NCI-H460 (cell line): ENCODE measurements at places on chromosomes 5 and 9.

DNA sequence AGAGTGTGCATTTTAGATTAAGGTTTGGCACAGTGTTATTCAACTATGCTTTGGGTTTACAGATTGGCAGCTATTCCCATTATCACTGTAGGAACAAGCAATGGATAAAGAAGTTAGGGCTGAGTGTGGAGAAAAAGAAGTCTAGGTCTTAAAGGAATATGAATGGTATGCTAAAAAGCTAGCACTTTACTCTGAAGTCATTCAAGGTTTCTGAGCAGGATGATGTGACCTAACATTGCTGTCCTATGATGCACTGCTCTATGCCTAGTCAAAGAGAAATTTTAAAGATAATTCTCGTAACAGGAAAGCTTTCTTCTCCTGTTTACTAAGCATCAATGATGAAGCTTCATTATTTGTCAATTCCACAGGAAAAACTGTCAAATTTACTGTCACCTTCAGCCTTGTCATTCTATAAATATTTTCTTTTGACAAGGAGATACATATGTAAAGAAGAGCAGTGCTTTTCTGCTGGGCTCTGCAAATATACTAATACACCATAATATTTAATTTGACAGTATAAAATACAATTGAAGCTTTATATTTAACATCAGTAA is 476.1 kb upstream of the PTPRD start:
- DNase-seq = no peak

GRCh38 chr9:13814647-13815400 is 499.1 kb downstream of the NFIB start:
- DNase-seq = no peak

DNA sequence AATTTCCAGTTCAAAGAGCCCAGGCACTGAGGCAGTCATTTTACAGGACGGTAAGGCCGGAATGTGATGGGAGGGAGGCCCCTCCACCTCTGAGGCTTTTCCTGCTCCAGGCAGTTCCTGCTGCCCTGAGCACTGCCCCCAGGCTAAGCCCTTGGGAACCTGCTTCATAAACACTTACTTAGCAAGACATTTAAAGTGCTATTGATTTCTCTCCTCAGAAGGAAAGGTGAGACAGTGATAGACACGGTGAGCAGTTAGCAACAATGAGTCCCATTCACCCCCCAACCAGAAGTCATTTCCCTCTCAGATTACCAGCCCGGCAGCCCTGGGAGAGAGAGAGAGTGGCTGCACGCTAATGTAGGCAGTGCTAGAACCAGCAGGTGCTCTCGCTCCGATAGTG is 462.5 kb downstream of the SPOCK1 start:
- no peak for DNase-seq

- no peak for DNase-seq
Observed at GRCh38 chr5:82656341-82656761, 378.2 kb upstream of the RPS23 start.

GRCh38 chr9:37311938-37312708 is 110.4 kb upstream of the GRHPR start:
- no peak for DNase-seq

DNA sequence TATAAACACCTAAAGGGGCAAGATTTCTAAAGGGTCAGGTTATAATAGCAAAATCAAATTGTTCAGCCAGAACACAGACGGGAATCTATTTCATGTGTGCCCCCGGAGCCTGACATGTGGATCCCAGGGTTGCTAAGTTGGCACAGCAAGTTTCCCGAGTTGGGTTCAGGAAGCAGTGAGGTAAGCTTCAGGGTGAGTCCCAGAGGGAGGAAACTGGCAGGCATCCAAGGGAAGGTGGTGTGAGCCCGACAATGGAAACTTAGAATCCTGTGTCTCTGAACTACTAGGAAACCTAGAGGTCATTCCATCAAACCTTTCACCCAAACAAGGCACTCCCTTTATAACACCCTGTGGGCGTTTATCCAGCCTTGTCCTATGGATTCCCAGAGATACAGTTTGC is 98.4 kb downstream of the ADRB2 start:
- DNase-seq = no peak

DNA sequence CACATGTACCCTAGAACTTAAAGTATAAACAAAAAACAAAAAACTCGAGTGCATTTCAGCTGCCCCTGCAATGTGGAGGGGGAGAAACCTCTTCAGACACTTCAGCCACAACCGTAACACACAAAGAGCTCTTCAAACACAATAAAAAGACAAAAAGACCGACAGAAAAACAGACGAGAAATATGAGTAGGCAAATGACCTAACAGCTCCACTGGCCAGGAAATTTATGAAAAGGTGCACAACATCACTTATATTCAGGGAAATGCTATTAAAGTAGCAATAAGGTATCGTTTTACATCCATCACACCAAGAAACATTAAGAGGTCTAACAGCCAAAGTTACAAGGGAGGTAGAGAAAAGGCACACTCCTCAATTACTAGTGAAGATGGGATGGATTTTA is 6.2 kb downstream of the ZBED3 start:
- no peak for DNase-seq

DNA sequence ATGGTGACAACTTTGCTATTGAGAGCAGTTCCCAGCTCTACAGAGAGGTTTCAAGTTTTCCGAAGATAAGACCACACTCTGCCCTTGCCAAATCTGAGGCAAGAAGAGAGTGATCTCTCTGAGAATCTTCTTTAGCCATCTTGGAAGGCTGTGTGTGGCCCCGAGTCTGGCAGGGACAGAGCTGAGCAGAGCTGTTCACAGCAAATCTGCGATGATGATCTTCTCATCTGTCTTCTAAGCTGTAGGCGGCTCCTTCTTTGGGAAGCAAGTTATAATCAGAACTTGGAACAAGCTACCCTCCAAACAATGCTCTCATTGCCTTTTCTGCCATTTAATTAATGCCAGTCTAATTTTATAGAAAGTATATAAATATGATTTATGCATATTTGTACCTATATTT is 379.0 kb upstream of the MEF2C start:
- DNase-seq = no peak

GRCh38 chr5:89065919-89066318 is 182.9 kb upstream of the MEF2C start:
- no peak for DNase-seq

GRCh38 chr9:132488626-132489025 is 78.6 kb downstream of the CFAP77 start:
- no peak for DNase-seq

- DNase-seq = no peak
Observed at GRCh38 chr9:101620452-101620851, 25.7 kb upstream of the PPP3R2 start.

GRCh38 chr5:82413302-82414040 is 135.3 kb upstream of the RPS23 start:
- no peak for DNase-seq

DNA sequence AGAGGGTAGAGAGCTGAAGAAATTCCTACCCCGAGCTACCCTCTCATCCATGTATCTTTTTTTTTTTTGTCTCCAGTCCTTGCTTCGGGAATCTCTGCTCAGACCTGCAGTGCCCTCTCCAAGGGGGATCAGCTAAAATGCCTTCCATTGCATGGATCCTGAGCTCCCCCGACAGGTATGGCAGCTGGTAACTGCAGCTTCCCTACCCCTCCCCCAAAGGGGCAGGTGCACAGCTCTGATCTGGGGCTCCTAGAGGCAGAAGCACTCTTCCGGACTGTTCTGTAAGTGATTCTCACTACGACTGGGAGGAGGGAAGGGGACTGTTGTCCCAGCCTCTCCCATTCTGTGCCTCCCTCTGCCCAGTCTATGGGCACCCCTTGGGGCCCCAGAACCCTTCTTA is 169.6 kb downstream of the MELK start:
- no peak for DNase-seq

DNA sequence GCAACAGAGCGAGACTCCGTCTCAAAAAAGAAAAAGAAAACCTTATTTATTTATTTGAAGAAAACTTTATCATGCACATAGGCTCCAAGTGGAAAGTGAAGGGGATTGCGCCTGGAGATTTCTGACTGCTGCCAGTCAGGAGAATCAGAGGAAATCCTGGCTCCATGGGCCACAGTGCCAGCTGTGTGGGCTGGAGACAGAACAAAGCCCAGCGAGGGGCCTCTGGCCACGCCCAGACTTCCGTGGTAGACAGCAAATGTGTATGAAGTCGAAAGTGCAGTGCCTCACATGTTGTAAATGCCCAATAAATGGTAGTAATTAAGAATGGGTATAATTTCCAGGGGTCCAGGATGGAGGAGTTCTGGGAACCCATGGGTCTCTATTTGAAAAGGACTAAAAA is 75.8 kb upstream of the WWC1 start:
- DNase-seq = no peak

- no peak for DNase-seq
Observed at GRCh38 chr5:180644129-180644824, 5.1 kb downstream of the FLT4 start.

GRCh38 chr9:35658137-35658967 is at the start of gene CCDC107:
CCDC107 (plus strand) TSS chr9:35658292; CDS start chr9:35658380, 88 bp downstream.
- peak; percentile 72 for DNase-seq

DNA sequence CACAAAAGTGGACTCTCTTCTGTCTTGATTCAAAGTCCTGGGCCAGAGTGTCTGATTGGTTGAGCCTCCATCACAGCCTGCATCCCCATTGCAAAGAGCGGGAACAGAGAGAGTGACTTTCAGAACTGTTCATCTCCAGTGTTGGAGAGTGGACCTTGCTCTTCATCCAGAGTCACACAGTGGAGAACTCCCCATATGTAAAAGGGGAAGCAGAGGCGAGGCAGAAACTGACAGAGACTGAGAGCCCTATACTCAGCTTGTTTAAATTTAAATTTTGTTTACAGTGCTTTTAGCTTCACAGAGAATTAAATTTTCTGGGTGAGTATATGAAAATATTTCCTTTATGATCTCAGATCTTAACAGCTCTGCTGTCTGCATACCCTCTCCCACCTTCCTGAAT is 70.0 kb upstream of the SSBP2 start:
- no peak for DNase-seq

DNA sequence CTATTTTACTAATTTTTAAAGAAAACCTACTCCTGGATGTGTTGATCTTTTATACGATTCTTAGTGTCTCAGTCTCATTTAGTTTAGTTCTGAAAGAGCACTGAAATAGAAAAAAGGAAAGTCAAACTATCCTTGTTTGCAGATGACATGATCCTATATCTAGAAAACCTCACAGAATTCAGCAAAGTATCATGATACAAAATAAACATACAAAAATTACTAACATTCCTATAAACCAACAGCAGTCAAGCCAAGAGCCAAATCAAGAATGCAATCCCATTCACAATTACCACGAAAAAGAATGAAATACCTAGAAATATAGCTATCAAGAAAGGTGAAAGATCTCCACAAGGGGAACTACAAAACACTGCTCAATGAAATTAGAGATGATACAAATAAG is 225.8 kb upstream of the CDH18 start:
- no peak for DNase-seq

DNA sequence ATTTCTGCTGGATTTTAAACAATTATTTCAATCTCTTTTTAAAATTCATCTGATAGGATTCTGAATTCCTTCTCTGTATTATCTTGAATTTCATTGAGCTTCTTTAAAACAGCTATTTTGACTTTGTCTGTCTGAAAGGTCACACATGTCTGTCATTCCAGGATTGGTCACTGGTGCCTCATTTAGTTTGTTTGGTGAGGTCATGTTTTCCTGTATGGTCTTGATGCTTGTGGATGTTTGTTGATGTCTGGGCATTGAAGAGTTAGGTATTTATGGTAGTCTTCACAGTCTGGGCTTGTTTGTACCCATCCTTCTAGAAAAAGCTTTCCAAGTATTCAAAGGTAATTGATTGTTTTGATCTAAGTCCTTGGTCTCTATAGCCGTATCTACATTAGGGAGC is 39.1 kb downstream of the DENND4C start:
- DNase-seq = no peak

DNA sequence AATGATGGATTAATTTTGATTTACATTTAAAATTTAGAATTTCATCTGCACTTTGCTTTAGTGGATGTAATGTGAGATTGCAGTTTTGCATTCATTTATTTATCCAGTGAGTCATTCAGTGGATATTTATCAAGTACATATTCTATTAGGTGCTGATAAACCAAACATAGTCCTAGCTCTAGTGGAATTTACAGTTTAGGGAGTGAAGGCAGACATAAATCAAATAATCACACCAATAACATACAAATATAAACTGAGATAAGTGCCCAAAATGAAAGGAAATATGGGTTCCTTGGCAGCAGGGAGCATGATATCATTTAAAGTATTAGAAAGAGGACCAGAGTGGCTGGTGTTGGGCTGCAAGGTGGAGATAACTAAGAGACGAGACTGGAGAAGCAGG is 14.7 kb upstream of the NIPBL start:
- DNase-seq = no peak

DNA sequence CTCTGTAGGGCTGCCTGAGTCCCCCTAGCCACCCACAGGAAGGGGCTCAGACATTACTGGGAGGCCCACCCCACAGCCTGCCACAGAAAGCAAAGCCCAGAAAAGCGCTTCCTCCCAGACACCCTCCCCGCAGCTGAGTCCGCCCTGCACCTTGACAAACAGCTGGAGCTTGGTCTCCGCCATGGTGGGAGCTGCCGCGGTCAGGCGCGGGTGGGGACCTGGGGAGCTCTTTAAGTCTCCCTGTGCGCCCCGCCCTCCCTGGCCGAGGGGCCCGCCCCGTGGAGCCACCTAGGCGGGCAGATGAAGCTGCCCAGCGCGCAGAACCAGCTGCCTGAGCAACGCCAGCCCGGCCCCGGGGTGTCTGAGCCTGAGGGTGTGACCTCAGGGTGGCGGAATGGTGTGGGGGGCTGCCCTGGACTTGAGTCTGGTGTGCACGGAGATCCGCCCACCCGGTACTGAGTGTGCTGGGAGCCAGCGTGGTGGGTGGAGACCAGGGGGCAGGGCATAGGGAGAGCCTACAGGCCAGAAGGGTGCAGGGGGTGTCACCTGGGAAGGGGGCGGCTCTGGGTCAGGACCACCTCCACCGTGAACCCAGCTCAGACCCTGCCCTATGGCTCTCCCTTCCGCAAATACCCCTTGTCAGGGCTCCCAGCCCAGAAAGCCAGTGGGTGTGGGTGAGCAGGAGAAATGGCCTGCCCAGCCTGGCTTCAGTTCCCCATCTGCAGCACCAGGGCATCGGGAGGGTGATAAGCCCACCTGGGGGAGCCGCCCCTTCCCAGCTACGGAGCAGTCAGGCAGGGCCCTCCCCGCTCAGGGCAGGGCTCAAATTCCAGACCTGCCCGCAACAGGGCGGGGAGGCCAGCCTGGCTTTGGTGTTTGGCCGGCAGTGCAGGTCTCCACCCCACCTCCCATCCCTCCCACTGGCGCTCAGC is at the start of gene CLIC3:
Gene CLIC3 (minus strand): TSS at position 208 of the 932 bp plus-strand sequence. CDS start 25 bp downstream, at position 183.
- no peak for DNase-seq
